ENCODE measurements at places on chromosomes 5 and 9. TPM values are rescaled to one million over a fixed set of nuclear protein-coding genes. Genes with fewer than 3 reads are reported as not detected.

DNA sequence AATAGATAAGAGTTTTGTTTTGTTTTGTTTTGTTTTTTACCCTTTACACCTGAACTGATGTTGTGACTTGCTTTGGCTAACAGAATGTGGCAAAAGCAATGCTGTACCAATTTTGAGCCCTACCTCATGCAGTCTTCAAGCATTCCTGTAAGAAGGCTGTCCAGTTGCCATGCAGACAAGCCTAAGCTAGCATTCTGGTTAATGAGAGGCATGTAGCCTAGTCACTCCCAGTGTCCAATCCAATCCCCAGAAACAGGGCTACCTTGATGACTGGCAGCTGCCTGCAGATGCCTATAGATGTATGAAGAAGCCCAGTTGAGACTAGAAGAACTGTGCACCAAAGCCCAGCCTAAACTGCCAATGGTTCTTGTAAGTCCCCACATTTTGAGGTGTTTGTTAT, 9.4 kb upstream of the EFNA5 start:
- DNase-seq: no peak

The PRRX2 gene
- total RNA-seq: 0.39 TPM

- DNase-seq: no peak
Observed at GRCh38 chr9:20269620-20270019, 352.7 kb downstream of the MLLT3 start.

The SV2C gene
- 6.9 TPM for total RNA-seq

- DNase-seq: no peak
Observed at GRCh38 chr5:922436-923280, 30.0 kb downstream of the TRIP13 start.

The NR5A1 gene
- total RNA-seq: not detected

GRCh38 chr9:98248737-98249474, 6.5 kb downstream of the TBC1D2 start:
- no peak for DNase-seq

The GFPT2 gene
- 33.7 TPM for total RNA-seq

DNA sequence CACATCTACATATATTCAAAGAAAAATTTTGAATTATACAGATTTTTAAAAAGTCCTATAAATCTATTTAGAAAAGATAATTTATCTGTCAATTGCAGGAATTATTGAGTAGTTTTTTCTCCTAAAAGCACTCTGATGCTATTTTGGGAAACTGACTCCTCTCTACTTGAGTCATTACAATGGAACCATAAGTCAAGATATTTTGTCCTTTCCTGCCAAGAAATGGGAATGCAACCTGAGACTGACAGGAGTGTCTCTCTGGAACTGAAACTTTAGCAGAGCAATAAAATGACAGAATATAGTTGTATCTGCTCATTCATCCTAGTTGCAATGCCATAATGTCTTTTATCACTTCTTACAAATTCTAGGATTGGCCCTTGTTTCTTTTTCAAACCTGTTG, 48.6 kb downstream of the CARTPT start:
- no peak for DNase-seq

GRCh38 chr9:117377046-117377445, 37.8 kb downstream of the ASTN2 start:
- no peak for DNase-seq

- peak; percentile 37 for DNase-seq
Observed at GRCh38 chr5:145936401-145937131, at the start of gene SH3RF2. Gene SH3RF2, plus strand, starts transcription at chr5:145936578. Its CDS starts 1,351 bp downstream, at chr5:145937929.

DNA sequence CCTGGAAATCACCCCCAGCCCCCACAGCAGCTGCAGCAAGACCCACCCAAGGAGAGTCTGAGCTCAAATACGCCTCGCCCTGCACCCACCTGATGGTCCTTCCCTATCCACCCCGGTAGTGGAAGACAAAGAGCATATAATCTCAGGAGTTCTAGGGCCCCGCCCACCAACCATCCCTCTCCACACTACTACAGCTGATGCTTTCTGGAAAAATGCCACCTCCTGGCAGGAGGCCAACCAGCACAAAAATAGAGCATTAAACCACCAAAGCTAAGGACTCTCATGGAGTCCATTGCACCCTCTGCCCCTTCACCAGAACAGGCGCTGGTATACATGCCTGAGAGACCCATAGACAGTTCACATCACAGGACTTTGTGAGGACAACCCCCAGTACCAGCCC, 22.5 kb upstream of the NIPSNAP3A start:
- DNase-seq: no peak

The MRPL22 gene
- 34.5 TPM for total RNA-seq

DNA sequence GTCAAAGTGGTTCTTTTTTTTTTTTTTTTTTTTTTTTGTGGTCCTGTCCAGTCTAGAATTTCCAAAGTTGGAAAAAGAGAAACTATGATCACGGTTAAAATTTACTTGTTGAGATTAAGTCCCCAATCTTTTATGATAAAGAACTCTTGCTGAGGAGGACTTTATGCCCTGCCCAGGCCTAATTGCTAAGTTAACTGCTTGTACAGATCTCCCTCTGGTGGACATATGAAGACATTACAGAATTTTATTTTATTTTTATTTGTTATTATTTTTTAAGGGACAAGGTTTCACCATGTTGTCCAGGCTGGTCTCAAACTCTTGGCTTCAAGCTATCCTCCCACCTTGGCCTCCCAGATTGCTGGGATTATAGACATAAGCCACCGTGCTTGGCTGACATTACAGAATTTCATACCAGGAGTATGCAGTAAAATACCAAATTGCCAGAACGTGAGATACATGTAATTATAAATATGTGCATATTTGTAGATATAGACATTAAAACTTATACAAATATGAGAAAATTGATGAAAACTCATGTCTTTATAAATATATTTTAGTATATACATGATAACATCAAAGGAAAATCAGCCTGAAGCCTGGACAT, 91.2 kb downstream of the RFK start:
- DNase-seq: peak; percentile 18

The ROPN1L gene
- 1.2 TPM for total RNA-seq

DNA sequence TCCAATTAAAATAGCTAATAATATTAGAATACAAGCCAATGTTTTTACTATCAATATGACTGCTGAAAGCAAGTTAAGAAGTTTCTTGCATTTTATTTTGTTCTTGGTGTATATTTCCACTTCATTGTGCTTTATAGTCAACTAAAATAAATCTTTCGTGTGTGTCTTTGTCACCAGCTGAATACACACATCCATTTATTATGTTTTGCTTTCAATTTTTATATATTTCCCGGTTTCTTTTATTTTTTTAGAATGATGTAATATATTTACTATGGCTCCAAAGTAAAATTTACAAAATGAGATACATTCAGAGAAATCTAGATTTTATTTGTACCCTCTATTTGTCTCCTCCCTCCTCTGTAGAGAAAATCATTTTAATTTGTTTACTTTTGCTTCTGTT, 495.9 kb upstream of the PAPPA start:
- DNase-seq: no peak

GRCh38 chr5:82360022-82360421, 81.9 kb upstream of the RPS23 start:
- no peak for DNase-seq

The OBP2A gene
- not detected for total RNA-seq

- DNase-seq: no peak
Observed at GRCh38 chr9:636931-637591, 204.4 kb upstream of the DMRT1 start.

GRCh38 chr5:180718810-180719453, 20.9 kb downstream of the OR2Y1 start:
- no peak for DNase-seq

- no peak for DNase-seq
Observed at GRCh38 chr5:178193251-178193809, 6.2 kb upstream of the GMCL2 start.

The KLHL3 gene
- total RNA-seq: 44.1 TPM

The PCDH1 gene
- total RNA-seq: 72.7 TPM

GRCh38 chr5:120568711-120569110, 104.6 kb downstream of the PRR16 start:
- DNase-seq: no peak

GRCh38 chr9:130090915-130091314, 37.2 kb downstream of the GPR107 start:
- DNase-seq: no peak

The OR1L1 gene
- not detected for total RNA-seq

GRCh38 chr5:57411982-57412381, 70.6 kb downstream of the ACTBL2 start:
- no peak for DNase-seq

The SLC36A3 gene
- not detected for total RNA-seq

GRCh38 chr9:133960568-133961129, 31.5 kb downstream of the VAV2 start:
- no peak for DNase-seq

The USP20 gene
- total RNA-seq: 59.5 TPM

GRCh38 chr5:60026161-60026560, 132.6 kb upstream of the PDE4D start:
- no peak for DNase-seq

The PCDHA12 gene
- 3.2 TPM for total RNA-seq

GRCh38 chr5:141369994-141370848, at the start of gene PCDHGB3:
Gene PCDHGB3, plus strand, starts transcription at chr5:141370242. Its CDS starts 153 bp downstream, at chr5:141370395.
- DNase-seq: no peak

The CYFIP2 gene
- 341 TPM for total RNA-seq

The FOXD4L4 gene
- 3.4 TPM for total RNA-seq

The TAF11L6 gene
- not detected for total RNA-seq

The IFNA2 gene
- total RNA-seq: 1.0 TPM

- no peak for DNase-seq
Observed at GRCh38 chr5:94747371-94747770, 128.9 kb downstream of the SLF1 start.

- no peak for DNase-seq
Observed at GRCh38 chr5:8213701-8214240, 344.8 kb downstream of the MTRR start.
